ENCODE measurements at places on chromosomes 6 and 20.
A peak's percentile ranks its signal among the peaks of the same experiment; 100 is the strongest.

- DNase-seq: no peak
These were observed 21.8 kb upstream of the MYO6 start for GRCh38 chr6:75727206-75727605.

DNA sequence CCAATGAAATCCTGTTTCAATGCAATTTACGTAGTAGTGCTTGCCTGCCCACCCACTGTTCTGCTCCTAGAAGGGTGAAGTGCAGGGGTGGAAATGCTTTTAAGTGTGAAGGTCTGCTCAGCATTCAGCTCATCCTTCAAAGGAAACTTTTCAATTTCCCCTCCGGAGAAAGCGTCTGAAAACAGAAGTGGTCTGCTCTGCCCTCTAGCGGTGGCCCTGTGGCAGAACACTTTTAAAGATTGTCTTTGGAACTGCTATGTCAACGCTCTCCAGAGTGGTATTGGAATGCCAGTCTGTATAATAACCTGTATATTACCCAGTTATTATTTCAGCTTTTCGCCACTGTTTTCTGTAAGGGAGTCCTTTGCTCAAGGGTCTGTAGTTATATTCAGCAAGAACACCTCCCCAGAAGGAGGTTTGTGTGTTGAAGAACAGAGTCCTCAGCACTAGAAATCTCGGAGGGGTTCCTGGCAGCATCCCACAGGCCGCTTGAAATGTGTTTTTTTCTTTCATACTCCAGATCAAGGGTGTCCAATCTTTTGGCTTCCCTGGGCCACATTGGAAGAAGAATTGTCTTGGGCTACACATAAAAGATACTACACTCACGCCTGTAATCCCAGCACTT is 63.1 kb upstream of the KLHL31 start:
- DNase-seq: peak; percentile 69

DNA sequence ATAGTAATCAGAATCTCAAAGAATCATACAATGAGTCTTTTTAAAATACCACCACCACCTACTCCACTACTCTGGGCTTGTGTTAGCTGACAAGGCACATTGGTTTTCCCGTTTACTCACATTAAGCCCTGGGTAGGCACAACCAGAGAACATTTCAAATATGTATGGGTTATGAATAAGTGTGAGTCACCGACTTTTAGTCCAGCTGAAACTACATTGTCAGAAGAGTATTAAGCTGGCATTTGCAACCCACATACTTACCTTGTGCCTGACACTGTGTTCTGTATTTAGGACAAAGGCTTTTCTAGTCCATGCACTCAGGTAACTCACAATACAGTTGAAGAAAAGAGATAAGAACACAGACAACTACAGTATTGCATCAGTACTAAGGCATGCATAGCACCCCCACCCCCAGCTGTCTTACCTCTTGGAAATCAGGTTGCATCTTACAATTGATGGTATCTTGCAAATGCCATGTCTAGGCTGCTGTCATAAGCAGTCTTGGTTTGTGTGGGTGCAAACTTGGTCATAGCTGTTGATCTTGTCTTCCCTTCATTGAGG is 40.3 kb upstream of the AHI1 start:
- peak; percentile 84 for DNase-seq

GRCh38 chr6:109834131-109834530 is 143.0 kb downstream of the FIG4 start:
- peak; percentile 17 for DNase-seq

DNA sequence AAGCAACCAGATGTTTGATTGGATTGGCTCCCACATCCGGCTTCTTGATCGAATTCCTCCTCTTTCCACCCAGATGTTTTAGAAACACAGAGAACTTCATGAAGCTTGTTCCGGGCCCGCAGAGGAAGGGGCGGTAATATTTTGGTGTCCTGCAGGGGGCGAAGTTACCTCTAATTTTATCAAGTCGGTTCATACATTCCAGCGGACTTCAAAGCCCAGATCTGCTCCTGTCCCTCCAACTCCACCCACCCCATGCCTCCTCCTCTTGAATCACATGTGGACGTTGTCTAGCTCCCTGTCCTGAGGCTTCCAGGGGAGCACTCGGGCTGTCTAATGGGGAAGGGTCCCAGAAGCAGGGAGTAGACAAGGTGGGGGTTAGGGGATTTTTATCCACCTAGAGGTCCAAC is 2.9 kb upstream of the BMP6 start:
- DNase-seq: peak; percentile 93

DNA sequence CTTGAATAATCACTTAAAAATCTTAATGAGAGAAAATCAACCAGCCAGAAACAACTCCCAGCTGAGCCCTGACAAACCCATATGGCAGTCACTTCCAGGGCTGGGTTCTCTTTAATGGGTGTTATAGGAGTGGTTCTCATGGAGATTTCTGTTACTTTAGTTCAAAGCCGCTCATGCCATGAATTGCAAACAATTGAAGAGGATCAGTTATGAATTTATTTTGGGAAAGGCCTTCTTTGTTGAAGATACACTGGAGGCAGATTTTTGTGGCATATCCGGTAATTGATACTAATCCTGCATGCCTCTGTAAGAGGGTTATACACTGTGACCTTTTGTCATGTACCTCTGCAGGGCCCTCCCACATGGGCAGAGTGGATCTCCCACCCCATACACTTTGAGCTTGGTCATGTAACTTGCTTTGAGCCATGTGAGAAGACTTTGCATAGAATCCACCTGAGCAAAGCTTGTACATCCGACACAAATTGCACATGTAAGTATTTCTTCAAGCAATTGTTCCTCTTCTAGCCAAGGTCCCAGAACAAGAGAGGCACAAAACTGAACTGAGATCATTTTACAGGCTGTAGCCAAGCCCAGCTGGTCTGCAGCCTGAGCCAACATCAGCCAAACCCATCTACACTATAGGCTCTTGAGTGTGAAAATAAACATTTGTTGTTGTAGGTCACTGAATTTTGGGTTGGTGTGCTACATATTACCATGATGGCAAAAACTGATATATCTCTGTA is 492.3 kb downstream of the PREX1 start:
- no peak for DNase-seq

- DNase-seq: no peak
These were observed 22.4 kb upstream of the RALY start for GRCh38 chr20:33971147-33971975.

DNA sequence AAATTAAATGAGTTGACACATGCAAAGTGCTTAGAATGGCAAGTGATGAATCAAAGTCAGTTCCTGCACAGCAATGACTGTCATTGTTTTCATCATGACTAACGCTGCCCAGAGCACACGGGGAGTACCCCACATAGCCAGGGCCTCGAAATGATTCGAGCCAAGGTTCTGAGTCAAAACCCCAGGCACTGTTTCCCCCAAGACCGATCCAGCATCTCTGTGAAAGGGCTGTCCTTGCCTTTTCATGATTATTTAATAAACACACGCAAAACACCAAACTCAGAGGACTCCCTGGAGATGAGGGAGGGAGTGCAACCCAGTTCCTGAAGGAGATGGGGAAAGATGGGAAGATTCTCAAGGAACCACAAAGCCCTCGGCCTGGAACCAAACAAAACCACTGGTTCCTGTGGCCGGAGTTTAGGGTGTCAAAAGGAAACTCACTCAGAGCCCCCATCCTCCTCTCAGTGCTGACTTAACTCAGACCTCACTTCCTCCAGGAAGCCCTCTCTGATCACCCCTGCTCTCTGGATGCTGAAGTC is 3.8 kb downstream of the PREX1 start:
- DNase-seq: peak; percentile 63

- no peak for DNase-seq
These were observed 42.9 kb downstream of the TMEM244 start for GRCh38 chr6:129818251-129818650.

DNA sequence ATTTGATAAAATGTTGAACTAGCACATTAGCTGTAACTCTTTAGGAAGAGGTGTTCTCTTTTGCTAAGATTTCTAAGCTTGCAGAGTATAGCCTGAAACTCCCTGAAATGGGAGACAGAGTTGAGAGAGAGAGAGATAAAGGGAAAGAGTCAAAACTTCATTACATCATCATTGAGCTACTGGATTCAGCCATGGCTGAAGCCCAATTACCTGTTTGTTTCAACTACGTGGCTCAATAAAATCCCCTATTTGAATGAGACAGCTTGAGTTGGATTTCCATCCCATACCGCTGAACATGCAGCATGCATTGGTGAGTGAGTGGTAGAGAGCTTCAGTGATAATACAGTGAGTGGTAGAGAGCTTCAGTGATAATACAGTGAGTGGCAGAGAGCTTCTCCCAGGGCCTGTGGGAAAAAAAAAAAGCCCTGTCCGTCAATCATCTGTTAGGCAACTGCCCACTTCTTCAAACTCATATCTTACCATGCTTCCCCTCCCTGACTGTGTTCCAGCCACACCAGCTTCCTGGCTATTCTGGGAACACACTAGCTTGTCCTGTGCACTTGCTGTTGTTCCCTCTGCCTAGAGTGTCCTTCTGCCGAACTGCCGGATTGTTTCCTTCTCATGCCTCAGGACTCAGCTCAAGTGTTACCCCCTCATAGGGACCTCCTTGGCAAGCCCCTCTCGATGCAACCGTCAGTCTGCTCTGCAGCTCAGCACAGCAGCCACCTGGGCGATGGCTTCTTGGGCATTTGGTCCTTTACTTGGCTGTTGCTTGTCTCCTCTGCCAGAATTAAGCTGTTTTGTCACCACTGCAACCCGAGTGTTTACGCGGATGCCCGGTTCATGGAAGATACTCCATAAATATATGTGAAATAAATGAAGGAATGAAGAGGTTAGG is 91.3 kb upstream of the EYA2 start:
- no peak for DNase-seq

GRCh38 chr20:37737826-37738420 is 44.1 kb downstream of the CTNNBL1 start:
- DNase-seq: no peak

- no peak for DNase-seq
These were observed 93.4 kb downstream of the ZMYND8 start for GRCh38 chr20:47263080-47263464.

DNA sequence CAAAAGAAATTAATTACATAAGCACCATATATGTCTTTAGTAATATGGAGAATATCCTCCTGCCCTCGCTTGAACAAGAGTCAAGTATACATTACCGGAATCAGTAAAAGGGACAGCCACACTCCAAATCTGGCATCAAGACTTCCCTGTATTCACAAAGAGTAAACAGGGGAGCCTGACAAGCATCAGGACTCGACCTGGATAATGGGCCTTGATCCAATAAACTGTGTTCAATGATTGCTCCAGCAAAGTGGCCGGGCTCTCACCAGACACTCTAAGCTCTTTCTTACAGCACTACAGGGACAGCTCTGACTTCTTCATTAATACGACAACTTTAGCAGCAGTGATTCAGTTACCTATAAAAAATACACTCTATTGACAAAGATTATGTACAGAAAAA is 307.9 kb upstream of the POU3F2 start:
- no peak for DNase-seq

DNA sequence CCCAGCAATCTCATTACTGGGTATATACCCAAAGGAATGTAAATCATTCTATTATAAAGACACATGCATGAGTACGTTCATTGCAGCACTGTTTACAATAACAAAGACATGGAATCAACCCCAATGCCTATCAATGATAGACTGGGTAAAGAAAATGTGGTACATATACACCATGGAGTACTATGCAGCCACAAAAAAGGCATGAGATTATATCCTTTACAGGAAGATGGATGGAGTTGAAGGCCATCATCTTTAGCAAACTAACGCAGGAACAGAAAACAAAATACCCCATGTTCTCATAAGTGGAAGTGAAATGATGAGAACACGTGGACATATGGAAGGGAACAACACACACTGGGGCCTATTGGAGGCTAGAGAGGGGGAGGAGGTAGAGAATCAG is 115.7 kb downstream of the NUS1 start:
- DNase-seq: no peak

DNA sequence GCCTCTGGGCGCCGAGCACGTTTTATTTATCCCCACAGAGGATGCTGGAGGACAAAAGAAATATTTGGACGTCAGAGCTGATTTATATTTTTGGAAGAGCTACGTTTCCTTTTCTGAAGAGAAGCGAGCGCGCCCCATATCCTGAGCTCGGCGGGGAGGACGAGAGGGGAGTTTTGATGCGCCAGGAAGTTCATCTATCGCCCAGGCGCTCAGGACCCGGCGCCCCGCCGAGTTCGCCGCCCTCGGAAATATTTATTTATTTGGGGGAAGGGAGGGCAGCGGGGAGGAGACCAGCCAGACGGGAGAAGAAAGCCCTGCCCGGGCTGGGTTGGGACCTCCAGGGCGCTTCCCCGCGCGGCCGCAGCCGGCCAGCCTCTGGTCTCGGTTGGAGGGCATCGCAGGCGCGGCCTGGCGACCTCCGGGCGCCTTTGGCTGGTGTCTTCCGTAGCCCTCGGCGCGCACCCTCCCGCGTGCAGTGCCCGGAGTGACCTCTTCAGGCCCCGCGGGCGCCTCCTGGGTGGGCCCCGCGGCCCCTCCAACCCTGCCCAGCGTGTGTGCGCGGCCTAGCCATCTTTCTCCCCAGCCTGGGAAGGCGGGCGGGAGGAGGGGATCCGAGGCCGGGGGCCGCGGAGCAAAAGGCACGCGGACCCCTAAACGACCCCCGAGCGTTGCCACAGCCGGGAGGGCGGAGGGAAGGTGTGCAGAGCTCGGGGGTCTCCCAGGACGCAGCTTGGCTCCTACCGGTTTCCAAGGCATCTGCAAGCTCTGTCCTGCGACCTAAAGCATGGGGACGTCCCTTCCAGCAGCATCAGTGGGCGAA is 5.4 kb upstream of the FOXF2 start:
- DNase-seq: no peak

DNA sequence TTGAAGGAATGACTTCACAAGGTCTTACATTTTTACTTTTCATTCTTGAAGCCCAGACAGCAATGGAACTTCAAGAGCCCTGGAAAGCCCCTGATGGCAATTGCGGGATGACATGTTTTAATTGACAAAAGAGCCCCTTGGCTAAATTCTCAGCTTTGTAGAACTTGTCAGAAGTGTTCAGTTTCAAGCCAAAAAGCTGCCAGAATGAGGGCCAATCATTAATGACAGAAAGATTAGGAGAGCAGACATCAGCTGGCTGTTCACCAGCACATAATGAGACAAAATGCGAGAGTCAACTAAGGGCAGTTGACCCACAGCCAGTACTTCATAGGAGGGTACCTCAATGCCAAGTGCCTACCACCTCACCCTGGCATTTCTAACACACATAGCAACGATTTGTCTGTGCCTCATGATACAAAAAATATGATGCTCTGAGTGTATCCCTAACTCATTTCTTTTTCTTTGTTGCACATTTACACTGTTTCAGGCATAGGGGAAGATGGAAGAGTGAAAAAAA is 243.1 kb downstream of the MYLK4 start:
- no peak for DNase-seq

DNA sequence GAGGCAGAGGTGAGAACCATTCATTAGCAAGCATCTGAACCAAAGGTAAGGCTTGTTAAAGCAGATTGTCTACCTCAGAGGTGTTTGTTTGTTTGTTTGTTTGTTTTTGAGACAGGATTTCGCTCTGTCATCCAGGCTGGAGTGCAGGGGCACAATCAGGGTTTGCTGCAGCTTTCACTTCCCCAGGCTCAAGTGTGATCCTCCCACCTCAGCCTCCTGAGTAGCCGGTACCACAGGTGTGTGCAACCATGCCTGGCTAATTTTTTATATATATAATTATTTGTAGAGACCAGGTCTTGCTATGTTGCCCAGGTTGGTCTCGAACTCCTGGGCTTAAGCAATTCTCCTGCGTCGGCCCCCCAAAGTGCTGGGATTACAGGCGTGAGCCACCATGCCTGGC is 17.2 kb downstream of the CYP39A1 start:
- no peak for DNase-seq
